Activated CD4-positive, alpha-beta T cell treated with anti-CD3 and anti-CD28 coated beads, Interleukin-2, amount 50 U/mL, for 1 hour (primary cell): ENCODE measurements at places on chromosomes 1 and 21.

- DNase-seq, result no peak
Measured at GRCh38 chr1:34618381-34618780, 136.5 kb upstream of the GJB5 start.

DNA sequence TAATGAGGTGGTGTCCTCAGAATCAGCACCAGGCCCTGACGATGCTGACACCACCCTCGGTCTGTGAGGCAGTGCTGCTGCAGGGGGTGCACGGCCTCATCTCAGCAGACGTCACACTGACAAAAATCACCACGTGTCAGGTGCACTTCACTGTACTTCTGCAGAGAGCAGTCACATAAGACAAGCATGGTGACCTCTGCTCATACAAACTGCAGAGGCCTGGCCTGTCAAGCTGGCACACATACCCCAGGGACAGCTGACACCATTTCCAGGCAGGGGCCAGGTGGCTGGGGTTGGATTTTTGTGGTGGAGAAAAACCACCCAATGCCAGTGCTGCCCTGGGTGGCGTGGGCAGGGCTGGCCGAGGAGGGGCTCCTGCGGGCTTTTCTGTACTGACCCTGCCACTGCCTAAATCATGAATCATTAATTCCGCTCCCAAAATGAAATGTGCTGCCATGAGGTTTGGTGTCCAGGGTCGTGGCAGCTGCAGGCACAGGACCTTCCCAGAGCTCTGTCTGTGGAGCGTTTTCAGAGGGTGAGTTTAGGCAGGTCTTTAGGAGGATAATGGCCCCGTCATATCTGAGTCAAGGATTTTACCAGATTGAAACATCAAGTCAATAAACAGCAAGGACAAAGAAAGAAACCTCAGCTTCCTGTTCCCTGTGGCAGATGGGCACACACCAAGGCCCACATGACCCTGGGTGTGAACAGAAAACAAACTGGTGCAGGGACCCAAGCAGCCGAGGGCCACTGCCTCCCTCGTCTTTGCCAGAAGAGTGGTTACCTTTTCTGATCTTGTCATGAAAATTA lies 33.4 kb upstream of the GPR153 start:
- no peak for DNase-seq

DNA sequence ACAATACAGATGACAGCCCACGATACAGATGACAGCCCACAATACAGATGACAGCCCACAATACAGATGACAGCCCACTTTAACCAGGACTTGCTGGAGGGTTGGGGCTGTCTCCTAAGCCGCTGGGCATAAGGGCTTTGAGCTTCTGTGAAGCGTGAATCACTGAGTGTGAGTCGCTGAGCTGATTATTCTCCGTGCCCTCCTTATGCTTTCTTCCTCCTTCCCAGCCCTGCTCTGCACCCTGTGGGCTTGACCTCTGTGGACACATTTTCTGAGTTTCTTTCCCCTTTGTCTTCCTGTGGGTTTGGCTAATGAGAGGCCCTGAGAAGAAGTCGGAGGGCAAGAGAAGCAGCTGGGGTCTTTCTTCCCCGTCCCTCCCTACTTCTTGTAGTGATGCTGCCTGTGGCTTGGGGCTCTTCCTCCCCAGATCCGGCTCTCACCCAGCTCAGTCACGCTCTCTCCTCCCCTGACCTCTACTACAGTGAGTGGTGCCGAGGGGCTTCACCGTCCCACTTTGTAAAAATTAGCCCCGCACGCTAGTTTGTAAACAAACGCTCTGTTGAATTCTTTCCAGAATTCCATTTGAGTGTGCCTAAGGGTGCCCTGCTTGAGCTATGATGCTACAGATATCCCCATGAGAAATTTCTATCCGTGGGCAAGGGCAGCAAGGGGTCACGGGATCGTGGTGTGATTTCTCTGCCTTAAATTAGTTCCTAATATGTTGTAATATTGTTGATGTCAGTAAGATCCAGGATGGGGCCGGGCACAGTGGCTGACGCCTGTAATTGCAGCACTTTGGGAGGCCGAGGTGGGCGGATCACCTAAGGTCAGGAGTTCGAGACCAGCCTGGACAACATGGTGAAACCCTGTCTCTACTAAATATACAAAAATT lies 46.4 kb upstream of the SOD1 start:
- DNase-seq, result no peak

DNA sequence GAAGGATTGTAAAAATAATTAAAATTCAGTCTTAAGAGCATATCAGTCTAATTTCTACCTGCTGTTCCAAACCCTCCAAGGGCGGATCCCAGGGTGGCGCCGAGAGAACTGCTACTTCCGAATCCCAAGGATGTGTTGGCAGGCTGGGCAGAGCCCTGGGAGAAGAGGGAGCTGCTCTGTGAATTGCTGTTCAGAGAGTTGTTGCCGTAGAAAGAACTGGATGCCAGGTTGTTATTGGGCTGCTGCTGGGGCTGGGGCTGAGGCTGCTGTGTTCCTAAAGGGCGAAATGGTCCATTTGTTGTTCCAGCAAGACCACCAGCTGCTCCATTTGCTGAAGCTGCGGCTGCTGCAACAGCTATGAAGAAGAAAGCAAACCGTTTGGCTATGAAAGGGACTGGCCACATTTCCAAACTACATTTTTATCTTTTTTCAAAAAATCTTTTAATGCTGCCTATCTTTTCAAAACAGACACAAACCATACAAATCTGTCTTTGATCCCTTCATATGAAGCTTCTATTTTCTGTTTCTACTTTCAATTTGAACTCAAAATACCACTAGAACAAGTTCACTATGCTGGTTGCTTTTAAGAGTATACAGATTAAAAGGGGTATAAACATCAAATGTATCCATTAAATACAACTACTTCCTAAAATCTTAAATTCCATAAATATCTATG lies 57.5 kb upstream of the SDC3 start:
- no peak for DNase-seq

DNA sequence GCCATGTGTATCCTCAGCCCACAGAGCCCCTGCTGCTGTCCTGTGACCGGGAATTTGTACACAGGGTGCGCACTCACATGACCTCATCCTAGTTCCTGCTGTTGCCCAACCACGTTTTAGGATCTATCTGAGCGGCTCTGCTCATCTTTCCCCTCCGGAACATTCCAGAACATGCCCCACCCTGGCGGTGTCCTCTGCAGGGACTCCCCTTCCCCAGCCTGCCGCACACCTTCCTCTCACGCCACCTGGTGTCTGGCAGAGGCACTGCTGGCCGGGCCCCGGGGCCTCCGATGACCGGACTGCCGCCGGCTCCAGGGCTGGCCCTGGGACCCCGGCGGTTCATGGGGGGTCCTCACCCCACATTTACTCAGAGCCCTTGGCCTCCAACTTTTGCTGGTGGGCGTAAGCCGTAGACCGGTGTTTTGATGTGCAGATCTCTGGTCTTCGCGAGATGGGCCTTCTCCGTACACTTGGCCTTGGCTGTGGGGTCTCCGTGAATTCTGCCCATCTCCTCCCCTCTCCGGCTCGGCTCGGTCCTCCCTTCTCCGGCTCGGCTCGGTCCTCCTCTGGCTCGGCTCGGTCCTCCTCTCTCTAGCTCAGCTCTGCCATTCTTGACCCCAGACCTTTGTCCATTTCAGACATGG lies 29.5 kb downstream of the ARHGEF16 start:
- DNase-seq, result peak; percentile 37

DNA sequence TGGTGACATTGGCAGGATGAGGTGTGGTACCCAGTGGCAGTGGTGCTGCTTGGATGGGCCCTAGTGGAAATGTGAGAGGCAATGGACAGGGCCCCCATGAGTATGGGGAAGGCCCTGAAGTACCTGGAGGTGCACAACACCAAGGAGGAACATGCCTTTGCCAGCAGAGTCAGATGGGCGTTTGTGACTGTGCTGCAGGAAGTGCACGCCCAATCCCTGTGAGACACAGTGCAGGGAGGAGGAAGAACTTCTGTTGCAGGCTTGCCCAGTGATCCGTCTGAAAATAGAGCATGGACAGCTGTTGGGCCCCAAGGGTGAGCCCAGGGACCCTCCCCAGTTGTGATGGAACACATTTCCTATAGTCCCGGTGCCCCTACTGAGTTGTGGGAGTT lies 42.7 kb downstream of the GJA5 start:
- DNase-seq, result peak; percentile 2

- DNase-seq, result no peak
Measured at GRCh38 chr1:169933984-169934725, 40.5 kb upstream of the SCYL3 start.

GRCh38 chr1:37725851-37726613 lies 33.7 kb downstream of the CDCA8 start:
- no peak for DNase-seq

DNA sequence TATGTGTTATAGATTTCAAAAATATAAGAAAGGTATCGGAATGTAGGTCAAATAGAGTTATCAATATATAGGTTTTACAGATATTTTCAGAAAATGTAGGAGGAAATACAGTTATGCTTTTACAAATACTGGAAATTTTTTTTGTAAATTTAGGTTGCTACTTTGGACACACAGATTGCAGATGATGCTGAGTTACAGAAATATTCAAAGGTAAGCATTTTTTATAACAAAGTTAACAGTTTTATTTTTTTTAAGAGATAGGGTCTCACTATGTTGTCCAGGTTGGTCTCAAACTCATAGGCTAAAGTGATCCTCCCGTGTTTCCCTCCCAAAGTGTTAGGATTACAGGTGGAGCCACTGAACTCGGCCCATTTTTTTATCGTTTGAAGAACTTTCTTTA lies 66.0 kb downstream of the PATJ start:
- DNase-seq, result no peak

DNA sequence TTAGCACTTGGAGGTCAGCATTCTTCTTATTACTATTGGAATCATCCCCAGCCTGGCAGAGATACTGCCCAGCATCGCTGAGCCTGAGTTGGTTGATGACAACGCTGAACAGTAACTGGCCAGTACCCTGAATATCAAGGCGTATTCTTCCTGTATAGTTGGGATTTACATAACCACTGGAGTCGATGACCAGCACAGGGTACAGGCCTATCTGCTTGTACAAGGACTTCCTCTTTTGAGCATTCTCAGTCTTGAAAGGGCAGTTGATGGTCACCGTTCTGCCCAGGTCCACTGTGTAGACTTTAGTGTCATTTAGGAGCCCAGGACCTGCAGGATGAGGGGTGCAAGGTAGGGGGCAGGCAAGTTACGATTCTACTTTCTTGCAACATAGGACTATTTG lies 8.8 kb downstream of the PIGR start:
- DNase-seq, result no peak

DNA sequence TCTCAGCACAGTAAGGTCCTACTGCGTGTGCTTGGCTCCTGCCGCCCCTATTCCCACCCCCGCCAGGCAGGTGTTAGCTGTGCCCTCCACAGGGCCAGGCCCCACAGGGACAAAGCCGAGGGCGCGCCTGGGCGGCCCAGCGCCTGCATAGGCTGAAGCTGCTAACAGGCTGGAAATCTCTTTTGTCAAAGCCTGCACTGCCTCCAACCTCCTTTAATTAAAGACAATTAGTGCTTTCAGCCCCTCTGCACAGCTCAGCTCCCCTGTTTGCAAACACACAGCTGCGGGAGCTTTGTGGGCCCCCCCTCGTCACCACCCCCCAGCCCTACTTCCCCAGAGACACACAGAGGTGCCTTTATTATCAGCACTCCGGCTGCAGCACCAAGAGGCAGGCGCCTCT lies 95.9 kb downstream of the EPHB2 start:
- no peak for DNase-seq

GRCh38 chr21:36203603-36203889 lies 46.9 kb downstream of the DOP1B start:
- no peak for DNase-seq

DNA sequence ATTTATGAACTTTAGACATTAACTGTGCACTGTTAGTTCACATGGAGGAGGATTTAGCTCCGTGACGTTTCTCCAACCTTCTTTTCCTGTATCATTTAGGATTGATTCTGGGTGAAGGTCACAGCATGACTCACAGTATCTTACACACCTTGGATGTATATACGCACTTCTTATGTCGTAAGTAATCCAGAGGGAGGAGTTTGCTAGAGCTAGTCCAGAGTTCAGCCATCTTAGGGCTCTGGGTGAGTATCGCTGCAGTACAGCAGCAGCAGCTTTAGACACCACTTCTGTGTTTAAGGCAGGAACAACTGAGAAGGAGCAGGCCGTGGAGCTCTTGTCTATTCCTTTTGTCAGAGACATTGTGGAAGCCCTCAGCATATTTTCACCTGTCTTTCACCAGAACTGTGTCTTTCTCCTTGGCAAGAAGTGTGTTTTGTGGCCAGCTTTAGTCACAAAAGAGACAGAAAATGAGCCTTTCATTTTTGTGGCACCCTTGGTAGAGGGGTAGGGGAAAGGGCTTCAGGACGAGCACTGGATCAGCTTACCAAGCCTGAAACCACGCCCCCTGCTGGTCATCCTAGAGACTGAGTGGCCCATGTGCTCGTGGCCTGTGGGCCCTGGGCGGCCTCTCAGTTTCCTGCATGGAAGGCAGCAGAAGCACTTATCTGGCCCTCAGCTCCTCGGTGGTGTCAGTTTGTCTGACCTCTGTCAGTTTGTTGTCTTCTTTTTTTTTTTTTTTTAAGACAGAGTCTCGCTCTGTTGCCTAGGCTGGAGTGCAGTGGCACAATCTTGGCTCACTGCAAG lies 64.0 kb downstream of the ADARB1 start:
- peak; percentile 73 for DNase-seq

- DNase-seq, result no peak
Measured at GRCh38 chr1:27956761-27957160, 3.0 kb upstream of the XKR8 start.

DNA sequence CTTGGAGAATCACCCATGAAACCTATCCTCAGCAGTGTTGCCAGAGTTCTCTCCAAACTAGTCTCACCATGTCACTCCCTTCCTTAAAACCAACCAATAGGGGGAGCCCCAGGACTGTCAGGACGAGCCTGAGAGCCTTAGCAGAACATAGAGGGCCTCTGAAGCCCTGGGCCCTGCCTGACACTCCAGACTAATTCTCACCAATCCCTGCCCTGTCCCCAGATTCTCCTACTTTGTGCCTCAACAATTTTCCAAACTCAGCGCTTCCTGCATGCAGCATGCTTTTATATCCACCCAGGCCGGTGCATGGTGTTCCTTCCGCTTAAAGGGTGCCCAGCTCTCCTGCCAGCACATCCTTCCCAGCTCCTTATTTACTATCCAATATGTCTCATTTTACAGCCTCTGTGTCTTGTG lies 42.7 kb downstream of the HSD3B1 start:
- DNase-seq, result no peak

- DNase-seq, result peak; percentile 54
Measured at GRCh38 chr21:17688912-17689874, 76.5 kb upstream of the BTG3 start.

GRCh38 chr1:10149231-10149630 lies 61.1 kb upstream of the KIF1B start:
- no peak for DNase-seq

- DNase-seq, result no peak
Measured at GRCh38 chr1:30444850-30445249, 278.5 kb downstream of the MATN1 start.
